ENCODE measurements at places on chromosomes 2 and 18.

GRCh38 chr2:1759611-1759930 lies 15.3 kb upstream of the PXDN start:
- DNase-seq = no peak

- DNase-seq = no peak
Observed at GRCh38 chr2:100178864-100179263, 36.5 kb upstream of the AFF3 start.

DNA sequence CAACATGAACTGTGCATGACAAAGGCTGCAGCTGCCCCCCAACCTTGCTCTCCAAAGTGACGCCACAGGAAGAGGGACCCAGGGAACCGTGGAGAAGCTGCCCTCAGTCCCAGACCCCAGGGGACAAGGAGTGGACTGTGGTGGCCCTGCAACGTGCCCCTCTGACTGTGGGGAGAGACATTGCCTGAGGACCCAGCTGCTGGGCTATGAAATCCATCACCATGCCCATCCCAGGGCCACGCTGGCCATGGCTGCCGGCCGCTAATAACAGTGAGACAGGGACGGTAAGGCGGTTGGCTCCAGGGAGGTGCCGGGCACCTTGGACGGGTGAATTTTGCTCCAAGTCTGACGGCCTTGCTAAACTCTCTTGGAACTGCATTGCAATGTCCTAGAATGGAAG lies 211.3 kb upstream of the HDAC4 start:
- no peak for DNase-seq

DNA sequence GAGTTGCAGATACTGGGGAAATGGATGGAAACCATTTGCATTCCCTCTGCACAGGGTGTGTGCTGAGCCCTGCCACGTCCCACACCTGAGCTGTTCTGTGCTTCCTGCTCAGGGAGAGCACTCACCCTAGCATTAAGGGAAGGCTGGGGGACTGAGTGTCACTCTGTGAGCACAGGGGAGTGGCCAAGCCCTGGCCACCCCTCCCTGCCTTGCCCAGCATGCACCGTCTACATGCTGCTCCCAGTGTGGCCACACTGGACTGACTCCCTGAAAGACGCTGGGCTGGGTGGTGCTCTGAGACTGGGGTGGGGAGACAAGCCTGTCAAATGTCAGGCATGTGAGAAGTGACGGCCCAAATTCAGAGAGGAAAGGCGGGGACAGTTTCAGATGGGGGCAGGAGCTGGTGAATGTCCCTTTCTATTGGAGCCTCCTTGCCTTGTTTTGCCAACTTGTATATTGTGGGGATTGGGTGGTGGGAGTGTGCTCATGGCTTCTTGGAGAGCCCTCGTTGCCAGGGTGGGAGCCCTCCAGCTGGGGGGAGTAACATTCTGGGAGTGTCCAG lies 298.4 kb upstream of the HS6ST1 start:
- DNase-seq = no peak

All from CD4-positive, alpha-beta T cell treated with Interleukin-1 beta for 1 hour (primary cell).